NCI-H2081 (cell line): ENCODE measurements at places on chromosomes 11 and 22.
A peak's percentile ranks its signal among the peaks of the same experiment; 100 is the strongest.

DNA sequence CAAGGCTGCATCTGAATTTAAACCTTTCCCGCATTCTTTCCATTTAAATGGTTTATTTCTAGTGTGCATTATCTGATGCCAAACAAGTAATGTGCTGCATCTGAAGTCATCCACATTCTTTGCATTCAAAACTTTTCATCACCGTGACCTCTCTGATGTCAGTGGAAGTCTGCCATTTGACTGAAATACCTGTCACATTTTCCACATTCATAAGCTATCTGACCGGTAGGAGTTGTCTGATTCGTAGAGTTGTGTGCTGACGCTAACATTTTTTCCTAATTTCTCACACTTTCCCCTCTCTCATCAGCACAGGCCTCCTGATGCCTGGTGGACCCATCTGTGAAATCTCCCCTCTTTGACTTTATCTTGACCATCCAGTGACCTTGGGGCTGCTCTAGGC is 79.9 kb upstream of the BARX2 start:
- no peak for DNase-seq

- DNase-seq: no peak
These were observed 33.4 kb upstream of the NRIP3 start for GRCh38 chr11:9037046-9037780.

DNA sequence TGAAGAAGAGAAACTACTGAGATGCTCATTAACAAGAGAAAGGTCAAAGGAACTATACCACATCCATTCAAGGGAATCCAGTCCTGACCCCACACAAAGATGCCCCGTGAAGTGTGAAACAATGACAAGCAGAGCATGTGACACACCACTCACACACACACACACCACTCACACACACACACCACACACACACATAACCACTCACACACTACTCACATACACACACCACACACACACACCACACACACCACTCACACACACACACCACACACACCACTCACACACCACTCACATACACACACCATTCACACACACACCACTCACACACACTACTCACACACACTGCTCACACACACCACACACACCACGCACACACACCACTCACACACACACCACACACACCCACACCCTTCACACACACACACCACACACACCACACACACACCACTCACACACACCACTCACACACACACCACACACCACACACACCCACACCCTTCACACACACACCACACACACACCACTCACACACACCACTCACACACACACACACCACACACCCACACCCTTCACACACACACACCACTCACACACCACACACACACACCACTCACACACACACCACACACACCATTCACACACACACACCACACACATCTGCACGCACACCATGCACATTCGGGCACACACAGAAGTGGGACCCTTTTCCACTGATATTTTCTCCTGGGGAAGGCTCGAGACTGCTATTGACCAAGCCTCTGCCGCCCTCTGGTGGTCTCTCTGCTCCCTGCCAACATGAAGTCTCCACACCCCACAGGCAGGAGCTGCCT is 32.0 kb upstream of the COMT start:
- DNase-seq: peak; percentile 58

- peak; percentile 30 for DNase-seq
These were observed 22.2 kb upstream of the CBX7 start for GRCh38 chr22:39174498-39175352.

DNA sequence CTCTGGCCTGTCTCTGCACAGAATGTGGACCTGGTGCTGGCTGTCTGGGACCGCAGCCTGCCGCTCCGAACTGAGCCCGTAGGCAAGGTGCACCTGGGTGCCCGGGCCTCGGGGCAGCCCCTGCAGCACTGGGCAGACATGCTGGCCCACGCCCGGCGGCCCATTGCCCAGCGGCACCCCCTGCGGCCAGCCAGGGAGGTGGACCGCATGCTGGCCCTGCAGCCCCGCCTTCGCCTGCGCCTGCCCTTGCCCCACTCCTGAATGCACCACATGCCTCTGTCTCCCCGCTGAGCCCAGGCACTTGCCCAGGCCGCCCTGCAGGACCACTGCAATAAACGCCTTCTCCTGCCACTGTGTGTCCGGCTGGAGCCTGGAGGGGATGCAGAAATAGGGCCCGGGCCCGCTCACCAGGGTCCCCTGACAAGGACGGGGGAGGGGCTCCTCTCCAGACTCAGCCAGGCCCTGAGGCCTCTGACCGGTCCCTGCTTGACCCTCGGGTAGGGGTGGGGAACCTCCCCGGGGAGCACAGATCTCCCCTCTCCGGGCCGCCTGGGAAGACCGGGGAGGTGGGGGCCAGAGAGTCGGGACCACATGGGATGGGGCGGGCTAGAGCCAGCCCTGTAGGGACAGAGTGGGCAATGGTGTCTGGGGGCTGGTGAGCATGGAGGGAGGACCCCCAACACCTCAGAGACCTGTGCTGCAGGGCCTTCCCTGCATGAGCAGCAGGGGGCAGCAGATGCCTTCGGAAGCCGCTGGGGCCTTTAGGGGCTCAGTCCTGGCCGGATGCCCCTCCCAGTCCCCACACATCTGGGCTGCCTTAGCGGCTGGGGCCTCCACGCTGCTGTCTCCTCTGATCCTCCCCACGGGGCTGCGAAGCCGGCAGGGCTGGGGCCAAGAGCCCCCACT is 1.4 kb upstream of the TNNI2 start:
- peak; percentile 39 for DNase-seq

DNA sequence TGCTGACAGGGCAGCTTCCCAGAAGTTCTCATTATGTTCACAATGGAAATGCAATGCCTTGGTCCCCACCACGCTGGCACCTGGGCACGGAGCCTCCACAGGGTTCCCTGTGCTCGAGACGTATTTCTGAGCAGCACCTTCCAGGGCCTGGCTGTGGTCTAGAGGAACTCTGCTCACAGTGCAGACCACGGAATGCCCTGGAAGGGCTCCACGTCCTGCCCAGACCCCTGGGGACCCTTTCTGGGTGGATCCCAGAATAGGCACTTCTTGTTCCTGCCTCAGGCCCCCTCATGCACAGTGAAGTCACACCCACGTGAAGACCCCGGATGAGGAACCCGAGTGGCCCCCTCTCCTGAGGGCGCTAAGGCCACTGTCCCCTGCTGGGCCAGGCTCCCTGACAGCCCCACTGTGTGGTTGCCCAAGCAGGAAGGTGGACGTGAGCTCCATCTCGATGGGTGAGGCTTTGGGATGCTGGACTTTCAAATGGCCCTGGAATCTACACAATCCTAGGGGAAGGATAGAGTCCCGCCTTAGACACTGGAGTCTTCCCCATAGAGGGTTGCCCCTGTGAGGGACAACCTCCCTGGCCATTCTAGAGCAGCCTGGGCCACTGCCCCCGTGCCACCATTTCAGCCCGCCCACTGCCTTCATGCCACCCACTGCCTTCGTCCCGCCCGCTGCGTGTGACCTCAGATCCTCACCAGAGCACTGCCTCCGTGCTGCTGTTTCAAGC is 1106.8 kb downstream of the BRD1 start:
- DNase-seq: no peak

DNA sequence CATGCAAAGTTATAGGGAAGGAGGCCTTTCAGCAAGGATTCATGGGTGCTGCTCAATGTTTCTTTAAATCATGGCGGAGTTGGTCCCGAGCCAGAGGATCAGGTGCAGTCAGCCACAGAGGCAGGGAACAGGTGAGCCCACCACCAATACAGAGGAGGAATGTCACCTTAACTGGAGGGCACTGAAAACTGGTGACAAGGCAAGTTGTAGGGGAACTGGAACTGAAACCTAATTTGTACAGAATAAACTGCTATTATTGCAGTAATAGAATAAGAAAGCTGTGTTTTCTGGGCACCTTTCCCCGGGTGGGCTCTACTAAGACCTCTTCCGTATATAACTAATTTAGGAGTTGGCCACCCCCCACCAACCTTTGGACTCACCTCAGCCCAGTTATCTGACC is 296.0 kb upstream of the NARS2 start:
- no peak for DNase-seq

DNA sequence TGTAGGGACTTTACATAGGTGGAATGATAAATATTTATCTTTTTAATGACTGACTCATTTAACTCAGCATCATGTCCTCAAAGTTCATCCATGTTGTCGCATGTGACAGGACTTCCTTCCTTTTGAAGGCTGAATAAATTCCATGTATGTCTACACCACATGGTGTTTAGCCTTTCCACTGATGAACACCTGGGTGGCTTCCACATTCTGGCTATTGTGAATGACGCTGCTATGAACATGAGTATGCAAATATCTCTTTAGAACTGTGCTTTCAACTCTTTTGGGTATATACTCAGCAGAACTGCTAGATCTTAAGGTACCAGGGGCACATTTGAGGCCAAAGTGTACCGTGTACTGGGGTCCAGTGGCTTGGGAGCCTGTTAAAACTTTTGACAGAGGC is 24.1 kb downstream of the LARGE1 start:
- DNase-seq: no peak

GRCh38 chr11:46047520-46047919 is 73.7 kb downstream of the PHF21A start:
- no peak for DNase-seq

- no peak for DNase-seq
These were observed 456.5 kb upstream of the CNTN5 start for GRCh38 chr11:98564233-98564632.

DNA sequence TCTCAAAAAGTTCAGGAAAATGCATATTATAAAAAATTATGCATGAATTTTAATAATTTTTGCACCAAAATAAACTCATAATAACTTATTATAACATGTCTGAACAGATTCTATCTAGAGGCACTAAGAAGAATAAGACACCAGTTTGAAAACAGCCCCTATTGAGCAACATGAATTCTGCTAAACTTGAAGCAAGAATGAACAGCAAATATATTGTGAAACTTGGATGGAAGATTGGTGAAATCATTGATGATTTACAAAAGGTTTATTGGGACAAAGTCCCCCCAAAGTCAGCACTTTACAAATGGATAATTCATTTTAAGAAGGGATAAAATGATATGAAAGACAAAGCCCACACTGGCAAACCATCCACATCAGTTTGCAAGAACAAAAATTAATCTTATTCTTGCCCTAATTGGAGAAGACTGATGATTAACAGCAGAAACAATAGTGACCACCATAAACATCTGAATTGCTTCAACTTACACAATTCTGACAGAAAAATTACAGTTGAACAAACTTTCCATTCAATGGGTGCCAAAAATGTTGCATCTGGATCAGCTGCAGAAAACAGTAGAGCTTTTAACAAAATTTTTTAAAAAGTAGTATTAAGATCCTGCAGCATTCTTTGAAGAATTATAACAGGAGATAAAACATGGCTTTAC is 257.5 kb upstream of the FAT3 start:
- DNase-seq: no peak

- no peak for DNase-seq
These were observed 126.1 kb downstream of the BRD1 start for GRCh38 chr22:49701380-49702067.

- DNase-seq: no peak
These were observed 122.6 kb upstream of the LMO1 start for GRCh38 chr11:8386134-8386864.

- no peak for DNase-seq
These were observed 80.8 kb upstream of the DRD2 start for GRCh38 chr11:113556036-113556435.

DNA sequence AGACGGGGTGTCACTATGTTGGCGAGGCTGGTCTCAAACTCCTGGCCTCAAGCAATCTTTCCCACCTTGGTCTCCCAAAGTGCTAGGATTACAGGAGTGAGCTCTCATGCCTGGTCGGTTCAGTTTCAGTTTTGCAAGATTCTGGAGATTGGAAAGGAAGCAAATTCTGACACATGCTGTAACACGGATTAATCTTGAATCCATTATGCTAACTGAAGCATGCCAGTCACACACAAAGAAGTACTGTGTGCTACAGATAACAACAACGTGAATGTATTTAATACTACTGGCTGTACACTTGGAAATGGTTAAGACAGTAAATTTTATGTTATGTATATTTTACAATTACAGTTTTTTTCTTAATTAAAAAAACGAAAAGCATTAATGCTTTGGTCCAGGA is 107.6 kb downstream of the MED15 start:
- DNase-seq: no peak

- no peak for DNase-seq
These were observed 1.1 kb upstream of the IRAG1 start for GRCh38 chr11:10694486-10695239.

DNA sequence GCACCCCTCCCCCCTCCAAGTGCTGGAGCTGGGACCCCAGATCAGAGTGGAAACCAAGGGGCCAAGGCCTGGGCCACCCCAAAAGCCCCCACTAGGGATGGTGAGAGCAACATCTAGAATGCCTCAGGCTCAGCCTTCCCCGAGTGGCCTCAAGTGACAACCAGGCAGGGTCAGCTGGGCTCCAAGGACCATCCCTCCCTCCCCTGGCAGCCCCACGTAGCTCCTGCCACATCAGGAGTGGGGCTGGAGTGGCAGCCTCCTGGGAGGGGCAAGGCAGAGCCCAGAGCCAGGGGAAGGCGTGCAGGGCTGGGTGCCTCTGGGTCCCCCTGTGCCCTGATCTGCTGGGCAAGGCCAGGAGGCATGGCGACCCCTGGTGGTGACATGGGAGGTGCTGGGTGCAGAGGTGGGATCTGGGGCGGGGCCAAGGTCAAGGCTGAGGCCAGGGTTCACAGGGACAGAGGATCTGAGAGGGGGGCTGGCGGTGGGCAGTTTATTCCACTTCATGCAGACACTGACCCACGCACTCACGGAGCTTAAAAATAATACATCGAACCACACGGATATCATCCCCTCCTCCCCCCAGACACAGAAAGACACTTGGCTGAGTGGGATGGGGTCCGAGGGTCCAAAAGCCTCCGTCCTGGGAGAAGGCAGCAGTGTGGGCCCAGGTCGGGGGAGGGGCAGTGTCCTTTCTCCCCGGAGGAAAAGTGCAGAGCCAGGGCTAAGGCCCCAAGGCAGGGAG is 15.8 kb upstream of the EHD1 start:
- DNase-seq: peak; percentile 20

- no peak for DNase-seq
These were observed 39.6 kb downstream of the AP2A2 start for GRCh38 chr11:965206-965775.

GRCh38 chr11:119324189-119324588 is 7.3 kb upstream of the MCAM start:
- no peak for DNase-seq

- no peak for DNase-seq
These were observed 5.8 kb downstream of the MYOD1 start for GRCh38 chr11:17725174-17725573.
